ENCODE measurements at places on chromosomes 6 and 20.

- no peak for DNase-seq
Observed at GRCh38 chr6:151627689-151628444, 134.1 kb downstream of the CCDC170 start.

GRCh38 chr6:110949679-110950285, 8.7 kb upstream of the GTF3C6 start:
- DNase-seq: no peak

- DNase-seq: no peak
Observed at GRCh38 chr6:95285881-95286280, 291.5 kb upstream of the MANEA start.

DNA sequence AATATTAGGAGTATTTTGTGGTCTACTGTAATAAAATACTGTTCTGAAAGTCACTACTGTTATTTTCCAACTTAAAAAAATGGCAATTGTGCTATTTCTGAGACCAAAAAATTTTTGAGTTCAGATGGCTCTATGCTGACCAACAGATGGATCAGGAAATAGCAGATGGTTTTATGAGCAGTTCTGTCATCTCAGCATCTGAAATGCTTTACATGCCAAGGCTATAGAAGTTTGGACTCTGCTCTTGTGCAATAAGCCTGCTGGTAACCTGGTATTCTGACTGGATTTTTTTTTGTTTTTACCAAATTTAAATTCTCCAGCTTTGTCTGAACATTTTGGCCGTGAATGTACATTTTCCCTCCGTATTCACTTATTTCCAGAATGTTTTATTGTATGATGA, 1127.5 kb downstream of the GRIK2 start:
- no peak for DNase-seq

GRCh38 chr6:114514170-114514569, 171.3 kb upstream of the HS3ST5 start:
- DNase-seq: no peak

DNA sequence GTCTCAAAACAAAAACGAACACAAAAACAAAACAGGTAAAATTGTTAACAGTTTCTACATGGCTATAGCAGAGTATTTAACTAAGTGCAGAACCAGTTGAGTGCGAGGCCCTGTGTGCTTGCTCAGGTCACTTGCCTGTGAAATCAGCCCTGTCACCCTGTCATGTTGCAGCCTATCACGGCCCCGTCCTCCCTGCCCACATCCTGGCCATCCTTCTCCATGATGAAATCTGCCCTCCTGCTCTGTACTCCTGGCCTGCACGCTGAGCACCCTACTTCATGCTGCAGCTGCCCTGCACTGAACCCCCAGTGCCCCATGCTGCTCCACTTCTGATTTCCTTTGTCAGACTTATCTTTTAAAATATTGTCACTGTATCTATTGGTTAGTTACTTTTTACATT, 62.4 kb downstream of the DTD1 start:
- no peak for DNase-seq

GRCh38 chr6:64270083-64270482, 634.5 kb downstream of the PHF3 start:
- DNase-seq: no peak

DNA sequence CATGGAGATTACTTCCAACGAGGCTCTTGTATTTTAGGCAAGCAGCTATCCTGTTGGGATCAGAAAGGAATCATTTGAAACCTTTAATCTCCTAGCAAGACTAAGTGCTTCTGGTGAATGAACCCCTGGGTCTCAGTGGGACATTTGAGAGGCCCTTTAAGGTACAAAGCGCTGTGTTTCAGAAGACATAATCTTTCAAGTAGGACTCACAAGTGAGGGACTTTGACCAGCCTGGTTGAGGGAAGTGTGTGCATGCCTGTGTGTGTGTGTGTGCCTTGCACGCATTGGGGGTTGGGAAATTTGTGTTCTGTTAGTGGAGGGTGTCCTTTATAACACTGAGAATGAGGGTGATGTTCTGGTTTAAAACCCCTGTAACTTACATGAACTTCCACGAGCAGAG, 64.4 kb upstream of the KCNG1 start:
- no peak for DNase-seq

DNA sequence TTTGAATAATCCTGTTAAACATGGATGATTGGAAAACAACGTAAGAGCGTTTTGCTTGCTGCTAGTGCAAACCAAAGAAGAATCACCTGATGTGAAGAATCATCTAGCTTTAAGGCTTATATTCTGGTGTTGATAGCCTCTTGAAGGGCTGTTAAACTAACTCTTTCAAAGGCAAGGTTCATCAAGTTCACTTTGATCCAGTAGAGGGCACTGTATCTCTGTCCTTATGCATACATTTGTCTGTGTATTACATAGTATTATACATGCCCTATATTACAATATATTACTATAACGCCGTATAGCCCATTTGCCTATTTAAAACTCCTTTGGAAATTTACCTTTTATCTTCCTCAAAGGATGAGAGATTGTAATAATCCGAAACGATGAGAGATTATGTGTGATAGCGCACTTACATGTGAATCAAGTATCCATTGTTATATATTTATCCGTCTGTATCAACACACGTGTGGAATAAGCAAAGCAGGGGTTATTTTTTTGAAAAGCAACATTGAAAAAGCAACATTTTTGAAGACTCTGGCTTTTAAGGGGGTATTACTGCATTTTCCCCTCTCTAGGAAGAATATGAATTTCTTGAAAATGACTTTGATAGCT, 50.8 kb upstream of the NRN1 start:
- no peak for DNase-seq

GRCh38 chr20:49452011-49452482, 30.4 kb downstream of the KCNB1 start:
- no peak for DNase-seq

- no peak for DNase-seq
Observed at GRCh38 chr6:119339941-119340456, 9.6 kb downstream of the MAN1A1 start.

- DNase-seq: no peak
Observed at GRCh38 chr6:22221211-22221610, 75.6 kb downstream of the PRL start.

GRCh38 chr20:32971703-32972161, 32.5 kb downstream of the SUN5 start:
- DNase-seq: no peak

DNA sequence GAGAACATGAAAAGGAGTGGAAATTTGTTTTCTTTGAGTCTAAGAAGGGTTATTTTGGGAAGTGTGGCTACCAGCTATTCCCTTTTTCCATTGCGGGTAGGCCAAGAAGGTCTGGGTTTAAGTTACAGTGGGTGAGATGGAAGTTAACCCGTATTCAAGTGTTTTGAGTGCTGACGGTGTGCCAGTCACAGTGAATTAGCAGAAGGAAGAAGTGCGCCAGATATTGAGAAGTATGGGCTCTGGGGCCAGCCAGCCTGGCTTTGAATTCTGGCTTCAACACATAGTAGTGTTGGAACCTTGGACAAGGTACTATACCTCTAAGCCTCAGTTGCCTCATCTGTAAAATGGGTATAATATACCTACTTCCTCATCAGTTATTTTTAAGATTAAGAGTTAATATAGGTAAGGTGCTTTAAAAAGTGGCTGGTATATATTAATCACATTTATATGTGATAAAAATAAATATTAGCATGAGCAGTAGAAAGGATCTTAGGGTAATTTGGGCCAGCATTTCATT, 16.3 kb downstream of the ZNF76 start:
- no peak for DNase-seq

DNA sequence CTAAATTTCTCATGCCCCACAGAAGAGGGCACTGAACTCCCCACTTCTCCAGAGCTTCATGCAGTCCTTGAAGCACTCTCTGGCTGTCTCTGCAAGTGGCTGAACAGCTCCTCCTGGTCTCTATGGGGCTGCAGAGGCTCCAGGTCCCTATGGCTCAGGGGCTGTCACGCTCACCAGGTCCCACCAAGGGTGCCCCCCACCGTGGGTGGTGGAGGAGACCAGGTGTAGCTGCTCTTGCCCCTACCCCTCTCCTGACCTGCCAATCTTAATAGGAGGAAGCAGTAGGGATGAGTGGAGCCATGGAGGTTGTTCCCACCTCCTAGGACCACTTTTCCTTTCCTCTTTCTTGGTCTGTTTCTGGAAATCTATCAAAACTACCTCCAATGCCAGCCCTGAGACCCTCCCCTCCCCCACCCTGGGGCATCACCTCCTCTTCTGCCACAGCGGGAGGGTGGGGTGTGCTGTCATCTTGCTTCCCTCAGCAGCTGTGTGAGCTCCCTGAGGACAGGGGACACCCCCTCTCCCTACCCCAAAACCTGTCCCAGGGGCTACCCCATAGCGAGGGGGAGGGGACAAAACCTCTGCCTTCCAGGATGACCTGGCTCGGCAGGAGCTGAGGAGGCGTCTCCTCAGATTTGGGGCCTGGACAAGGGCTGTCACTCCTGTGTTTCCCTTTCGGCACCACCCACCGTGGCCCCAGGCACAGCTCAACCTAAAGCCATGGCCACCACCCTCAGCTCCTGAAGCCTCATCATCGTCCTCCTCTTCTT, 12.0 kb upstream of the RAET1E start:
- no peak for DNase-seq

DNA sequence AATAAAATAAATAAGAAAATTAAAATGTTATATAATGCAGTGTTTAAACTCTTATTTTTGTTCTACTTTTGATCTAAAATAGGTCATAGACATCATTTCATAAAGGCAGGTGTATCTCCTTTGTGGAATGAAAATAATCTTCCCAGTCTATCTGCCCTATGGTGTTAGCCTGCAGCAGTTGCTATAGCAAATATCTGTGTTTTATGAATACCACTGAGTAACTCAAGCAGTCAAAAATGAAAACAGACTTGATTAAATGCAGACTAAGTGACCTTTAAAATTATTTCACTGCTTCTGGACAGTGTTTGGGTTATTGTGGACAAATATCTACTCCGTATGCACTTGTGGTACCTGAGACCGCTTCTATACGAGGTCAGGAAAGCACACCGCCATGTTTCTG, 11.8 kb downstream of the HTR1B start:
- no peak for DNase-seq

DNA sequence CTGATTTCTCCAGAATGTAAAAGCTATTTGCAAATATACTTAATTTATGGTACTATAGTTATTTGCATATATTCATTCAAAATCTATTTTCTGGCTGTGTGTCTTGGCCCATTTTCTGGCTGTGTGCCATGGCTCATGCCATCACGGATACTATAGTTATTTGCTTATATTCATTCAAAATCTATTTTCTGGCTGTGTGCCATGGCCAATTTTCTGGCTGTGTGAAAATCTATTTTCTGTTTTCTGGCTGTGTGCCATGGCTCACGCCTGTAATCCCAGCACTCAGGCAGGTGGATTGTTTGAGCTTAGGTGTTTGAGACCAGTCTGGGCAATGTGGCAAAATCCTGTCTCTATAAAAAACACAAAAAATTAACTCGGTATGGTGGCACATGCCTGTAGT, 28.9 kb upstream of the RIPK1 start:
- DNase-seq: no peak

- DNase-seq: no peak
Observed at GRCh38 chr6:126530775-126531174, 190.9 kb downstream of the CENPW start.

DNA sequence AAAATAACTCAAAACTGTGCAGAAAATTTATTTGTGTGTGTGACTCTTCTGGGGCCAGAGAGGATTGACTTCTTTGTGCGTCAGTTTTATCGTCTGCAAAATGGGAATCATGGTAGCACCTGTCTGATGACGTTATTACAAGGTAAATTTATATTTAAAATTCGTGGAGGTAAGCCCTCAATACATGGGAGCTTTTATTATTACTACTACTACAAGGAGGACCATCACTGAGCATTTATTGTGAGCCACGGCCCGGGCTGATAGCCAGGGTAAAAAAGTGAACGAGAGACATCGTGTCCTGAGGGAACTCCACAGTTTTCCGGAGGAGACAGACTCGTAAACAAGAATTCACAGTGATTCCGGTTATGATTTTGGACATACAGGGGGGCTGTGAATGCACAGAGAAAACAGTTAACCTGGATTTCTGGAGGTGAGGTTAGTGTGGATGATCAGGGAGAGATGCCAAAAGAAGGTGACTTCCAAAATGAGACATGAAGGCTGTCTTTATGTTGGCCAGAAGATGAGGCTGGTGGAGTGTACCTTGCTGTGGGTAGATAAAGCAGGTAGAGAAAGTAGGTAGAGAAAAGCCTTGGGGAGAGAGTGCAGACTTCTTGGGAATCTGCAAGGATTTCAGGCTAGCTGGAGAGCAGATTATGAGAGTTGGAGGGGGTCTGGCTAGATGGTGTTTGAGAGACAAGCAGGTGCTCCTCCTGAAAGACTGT, 10.6 kb upstream of the SERINC3 start:
- no peak for DNase-seq

GRCh38 chr6:149714442-149714841, 3.5 kb downstream of the LATS1 start:
- DNase-seq: no peak

DNA sequence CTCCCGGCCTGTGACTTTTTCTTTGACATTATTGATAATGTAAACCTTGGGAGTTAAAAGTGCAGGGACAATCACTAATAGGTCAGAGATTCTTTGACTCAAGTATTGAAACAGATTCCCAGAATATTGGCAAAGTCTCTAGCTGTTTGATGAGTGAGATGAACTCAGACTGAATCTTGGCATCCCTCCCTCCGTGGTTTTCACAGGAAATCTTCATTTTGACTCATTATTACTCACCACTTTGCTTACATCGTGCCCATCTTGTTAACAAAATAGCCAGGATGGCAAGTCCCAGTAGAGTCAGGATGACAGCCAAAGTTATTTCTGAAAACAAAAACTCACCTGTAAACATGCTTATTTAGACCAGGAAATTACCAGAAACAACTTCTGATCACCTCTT, 2.0 kb downstream of the TSBP1 start:
- no peak for DNase-seq

- no peak for DNase-seq
Observed at GRCh38 chr6:132400555-132400882, 756 bp downstream of the MOXD1 start.

DNA sequence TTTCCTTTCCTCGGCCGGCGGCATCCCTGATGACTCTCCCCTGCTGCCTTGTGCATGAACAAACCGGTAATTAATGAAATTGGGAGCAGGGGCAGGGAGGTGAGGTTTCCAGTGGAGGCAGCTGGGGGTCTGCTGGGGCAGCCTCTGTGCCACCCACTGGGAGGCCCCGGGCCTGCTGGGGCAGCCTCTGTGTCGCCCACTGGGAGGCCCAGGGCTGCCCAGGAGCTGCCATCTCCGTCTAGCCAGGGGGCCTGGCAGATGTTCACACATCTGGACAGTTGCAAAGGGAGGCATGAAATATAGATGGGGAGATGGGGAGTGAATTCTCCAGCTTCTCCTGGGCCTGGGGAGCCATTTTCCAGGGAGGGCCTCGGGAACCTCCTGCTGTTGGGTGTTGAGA, 33.8 kb downstream of the TOX2 start:
- DNase-seq: no peak
